Nephron progenitor cell (in vitro differentiated cells): ENCODE measurements at places on chromosomes 2 and 18.

DNA sequence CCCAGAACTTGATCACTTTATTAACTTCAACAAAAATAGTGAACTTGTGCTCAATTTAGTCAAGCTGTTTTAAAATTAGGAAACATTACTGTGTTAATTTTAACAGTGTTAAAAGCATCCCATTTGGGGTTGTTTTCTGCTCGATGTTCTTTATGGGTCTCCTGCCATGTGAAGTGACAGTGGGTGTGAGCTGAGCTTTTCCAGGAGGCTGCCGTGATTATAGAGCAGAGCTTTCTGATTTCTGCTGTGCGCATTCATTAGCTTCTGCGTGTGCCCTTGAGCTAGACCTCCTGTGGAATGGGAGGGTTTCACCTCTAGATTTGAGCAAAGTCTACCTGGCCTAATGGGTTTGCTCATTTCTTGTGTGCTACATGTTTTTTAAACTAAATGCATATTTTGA, 121.5 kb downstream of the WDSUB1 start:
- no peak for DNase-seq

GRCh38 chr2:20526708-20527107, 79.8 kb downstream of the RHOB start:
- DNase-seq = no peak

GRCh38 chr2:223306371-223306770, 254.4 kb downstream of the KCNE4 start:
- DNase-seq = no peak

DNA sequence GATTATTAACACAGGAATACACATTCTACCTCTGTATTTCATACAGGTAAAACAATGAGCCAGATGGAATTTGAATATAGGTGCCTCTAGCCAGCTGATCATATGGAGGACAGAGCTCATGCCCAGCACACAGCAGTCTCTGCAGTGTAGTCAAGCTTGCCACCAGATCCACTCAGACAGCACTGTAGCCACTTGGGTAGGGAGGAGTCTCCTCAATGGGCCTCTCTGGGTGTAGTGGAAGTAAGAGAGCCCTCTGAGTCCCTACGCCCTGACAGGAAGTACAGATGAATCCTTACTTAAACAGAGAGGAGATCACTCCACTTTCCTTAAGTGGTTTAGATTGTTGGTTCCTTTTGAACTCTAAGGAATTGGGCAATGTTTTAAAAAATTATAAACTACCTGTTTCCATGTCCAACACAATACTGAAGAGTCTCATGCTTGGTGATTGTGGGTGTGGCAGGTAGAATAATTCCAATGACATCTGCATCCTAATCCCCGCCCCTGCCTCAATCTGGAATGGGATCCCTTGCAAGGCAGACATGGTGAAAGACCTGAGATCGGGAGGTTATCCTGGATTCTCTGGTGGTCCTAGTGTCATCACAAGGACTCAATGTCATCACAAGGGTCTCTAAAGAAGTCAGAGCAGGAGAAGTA, 23.0 kb upstream of the TMEM200C start:
- no peak for DNase-seq

DNA sequence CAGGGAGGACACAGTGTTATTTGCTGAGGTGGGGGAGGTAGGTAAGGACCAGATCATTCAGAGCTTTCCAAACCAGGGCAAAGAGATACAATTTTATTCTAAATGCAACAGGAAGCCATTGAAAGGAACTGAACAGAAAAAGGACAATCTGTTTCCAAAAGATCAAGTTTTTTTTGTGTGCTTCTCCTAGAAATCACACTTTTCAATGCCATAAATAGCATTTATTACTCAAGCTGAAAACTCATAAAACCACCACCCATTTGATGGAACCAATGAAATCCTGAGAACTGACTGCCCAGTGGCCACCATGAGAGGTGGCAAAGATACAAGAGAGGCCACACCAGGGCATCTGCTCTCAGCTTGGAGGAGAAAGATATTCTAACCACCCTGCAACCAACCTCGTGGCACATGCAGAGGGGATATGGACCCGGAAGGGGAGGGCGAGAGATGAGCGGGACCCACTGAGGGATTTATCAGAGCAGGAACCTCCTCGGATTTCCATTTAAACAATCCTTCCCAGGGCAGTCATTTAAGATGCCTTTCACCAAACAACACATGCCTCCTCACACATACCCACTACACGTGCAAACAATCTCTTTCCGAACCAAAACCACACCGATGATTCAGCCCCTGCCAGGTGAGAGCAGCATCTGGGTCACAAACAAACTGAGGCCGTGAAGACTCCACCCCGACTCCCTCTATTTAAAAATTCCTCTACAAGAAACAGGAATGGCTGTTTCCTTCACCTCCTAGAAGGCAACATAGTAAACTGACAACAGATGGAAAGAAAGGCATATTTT, 8.8 kb downstream of the CYB5A start:
- no peak for DNase-seq

DNA sequence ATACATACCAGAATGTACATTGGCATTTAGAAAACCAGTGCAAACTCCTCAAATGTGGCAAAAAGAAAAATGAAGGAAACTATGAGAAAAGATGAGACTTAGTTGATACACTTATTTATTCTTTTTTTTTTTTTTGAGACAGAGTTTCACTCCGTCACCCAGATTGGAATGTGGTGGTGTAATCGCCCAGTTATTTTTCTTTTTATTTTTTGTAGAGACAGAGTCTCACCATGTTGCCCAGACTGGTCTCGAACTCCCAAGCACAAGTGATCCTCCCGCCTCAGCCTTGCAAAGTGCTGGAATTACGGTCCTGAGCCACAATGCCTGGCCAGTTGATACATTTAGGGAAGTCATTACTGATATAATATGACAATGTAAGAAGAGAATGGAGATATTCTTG, 274.2 kb upstream of the LRATD1 start:
- no peak for DNase-seq

GRCh38 chr2:186903216-186903615, 54.2 kb upstream of the ZSWIM2 start:
- no peak for DNase-seq

DNA sequence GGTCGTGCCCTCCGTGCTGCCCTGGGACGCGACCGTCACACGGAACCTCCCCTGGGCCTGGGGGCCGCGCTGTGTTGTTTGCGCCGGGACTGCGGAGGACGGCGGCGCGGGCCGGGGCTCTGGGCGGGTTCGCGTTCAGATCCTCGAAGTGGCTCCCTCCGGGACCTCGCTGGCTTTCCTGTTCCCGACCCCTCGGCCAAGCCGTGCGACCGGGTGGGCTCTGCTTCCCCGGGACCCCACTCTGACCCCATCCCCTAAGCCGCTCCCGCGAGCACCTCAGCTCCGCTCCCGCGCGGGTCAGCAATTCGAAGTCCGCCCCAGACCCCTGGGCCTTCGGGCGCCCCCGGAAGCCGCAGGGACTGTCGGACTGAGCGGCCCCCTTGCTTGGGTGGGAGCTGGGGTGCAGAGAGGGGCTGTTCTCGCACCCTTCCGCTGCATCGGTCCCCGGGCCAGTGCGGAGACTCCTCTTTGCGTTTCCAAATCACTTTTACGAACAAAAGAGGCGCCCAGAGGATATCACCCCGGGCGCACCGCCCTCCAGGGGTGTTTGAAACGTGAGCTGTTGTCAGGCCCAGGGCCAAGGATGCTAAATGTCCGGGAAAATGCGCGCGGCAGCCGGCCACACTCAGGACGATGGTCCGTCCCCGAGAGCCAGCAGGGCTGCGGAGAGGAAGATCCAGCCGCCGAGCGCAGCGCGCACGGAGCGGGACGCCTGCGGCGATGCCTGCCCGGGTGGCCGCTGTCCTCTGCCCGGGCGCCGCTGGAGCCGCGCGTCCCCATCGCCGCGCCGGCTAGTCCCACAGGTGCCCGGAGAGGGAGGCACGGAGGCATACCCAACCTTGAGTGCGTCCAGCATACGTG, 73.5 kb downstream of the ZCCHC2 start:
- DNase-seq = peak; percentile 73

DNA sequence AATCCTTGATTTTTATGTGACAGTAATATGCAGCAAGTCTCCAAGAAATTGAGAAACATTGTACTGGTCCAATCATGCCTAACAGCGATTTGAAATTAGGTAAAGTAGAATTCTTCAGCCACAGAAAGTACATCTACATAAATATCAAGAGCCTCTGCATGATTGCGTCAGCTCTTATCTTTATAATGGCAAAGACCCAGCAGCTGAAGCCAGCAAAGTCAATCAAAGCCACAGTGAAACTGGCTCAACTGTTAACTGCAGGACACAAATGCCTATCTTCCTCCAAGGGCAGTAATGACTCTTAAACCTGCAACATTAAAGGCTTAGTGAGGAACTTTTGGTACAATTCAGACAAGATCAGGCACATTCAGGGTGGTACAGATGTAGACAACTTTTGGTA, 102.5 kb downstream of the BARD1 start:
- no peak for DNase-seq

DNA sequence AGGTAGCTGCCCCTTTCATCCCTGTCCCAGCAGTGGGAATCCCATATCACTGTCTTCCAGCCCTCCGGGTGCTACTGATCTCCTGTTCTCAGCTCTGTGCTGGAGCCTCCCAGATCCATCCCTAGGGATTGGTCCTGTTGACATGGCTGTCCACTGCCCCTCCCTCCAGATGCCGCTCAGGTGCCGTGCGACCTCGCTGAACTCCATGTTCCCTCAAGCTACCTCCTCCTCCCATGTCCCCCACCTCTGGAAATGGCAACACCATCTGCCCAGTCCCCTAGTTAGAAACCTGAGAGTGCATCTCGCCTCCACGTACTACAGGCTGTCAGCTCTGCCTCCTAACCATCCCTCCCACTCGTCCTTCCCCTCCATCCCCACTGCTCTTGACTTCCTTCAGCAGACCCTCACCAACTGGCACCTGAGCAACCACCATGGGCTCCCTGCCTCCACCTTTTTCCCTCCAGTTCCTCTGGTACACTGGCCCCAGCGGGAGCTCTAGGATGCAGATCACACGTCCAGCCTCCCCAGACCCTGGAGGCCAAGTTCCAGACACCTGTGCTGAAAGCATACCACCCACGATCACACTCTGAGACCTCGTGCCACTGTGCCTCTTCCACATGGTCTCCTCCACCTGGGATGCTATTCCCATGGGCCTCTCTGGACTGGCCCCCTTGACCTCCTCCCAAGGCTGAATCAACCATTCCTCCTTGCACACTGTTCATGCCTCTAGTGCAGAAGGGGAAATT, 106.8 kb downstream of the KLHL29 start:
- no peak for DNase-seq

DNA sequence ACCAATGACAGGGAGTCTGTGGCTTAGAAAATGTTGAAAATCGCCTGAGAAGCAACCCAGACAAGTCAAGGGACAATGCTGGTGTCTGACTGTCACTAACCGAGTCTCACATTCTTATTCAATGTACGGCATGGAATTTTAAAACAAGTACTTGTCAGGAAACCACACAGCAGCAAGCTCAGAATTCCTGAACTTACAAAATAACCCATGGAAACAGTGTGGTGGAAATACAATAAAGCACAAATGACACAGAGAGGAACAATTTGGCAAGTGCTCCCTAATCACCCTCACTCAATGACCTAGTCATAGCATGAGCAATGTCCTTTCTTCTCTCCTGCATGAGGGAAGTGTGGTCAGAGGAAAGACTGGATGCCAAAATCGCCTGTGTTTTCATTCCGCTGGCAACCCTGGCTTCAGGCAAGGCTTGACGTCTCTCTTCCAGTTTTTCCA, 154.0 kb downstream of the SATB2 start:
- no peak for DNase-seq

- DNase-seq = peak; percentile 17
These were observed 3.7 kb upstream of the SP9 start for GRCh38 chr2:174330945-174331594.

DNA sequence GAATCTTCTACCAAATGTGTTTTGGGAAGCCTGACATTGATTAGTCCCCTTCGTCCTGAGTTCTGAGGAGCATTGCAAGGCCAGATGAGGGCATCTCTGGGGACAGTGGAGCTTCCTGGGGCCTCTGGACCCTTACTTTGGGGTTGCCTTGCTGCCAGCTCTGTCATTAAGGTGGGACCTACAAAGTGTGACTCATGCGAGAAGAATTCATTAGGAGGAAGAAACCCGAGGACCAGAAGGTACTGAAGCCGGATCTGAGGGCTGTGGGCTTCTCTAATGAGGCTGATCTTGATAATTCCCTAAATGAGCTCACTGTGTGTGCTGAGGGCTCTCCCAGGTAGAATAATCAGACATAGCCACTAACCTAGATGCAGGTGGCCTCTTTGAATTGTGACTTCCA, 695 bp upstream of the SCYGR2 start:
- DNase-seq = no peak

DNA sequence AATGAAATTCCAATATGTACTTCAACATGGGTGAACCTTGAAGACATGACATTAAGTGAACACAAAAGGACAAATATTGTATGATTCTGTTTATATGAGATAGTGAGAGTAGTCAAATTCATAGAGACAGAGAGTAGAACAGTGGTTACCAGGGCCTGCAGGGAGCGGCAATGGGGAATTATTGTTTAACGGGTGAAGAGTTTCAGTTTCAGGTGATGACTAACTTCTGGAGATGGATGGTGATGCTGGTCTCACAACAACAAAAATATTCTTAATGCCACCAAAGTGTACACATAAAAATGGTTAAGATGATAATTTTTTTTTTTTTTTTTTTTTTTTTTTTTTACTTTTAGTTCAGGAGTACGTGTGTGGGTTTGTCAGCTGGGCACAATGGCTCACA, 109.4 kb upstream of the TMEM200C start:
- no peak for DNase-seq

DNA sequence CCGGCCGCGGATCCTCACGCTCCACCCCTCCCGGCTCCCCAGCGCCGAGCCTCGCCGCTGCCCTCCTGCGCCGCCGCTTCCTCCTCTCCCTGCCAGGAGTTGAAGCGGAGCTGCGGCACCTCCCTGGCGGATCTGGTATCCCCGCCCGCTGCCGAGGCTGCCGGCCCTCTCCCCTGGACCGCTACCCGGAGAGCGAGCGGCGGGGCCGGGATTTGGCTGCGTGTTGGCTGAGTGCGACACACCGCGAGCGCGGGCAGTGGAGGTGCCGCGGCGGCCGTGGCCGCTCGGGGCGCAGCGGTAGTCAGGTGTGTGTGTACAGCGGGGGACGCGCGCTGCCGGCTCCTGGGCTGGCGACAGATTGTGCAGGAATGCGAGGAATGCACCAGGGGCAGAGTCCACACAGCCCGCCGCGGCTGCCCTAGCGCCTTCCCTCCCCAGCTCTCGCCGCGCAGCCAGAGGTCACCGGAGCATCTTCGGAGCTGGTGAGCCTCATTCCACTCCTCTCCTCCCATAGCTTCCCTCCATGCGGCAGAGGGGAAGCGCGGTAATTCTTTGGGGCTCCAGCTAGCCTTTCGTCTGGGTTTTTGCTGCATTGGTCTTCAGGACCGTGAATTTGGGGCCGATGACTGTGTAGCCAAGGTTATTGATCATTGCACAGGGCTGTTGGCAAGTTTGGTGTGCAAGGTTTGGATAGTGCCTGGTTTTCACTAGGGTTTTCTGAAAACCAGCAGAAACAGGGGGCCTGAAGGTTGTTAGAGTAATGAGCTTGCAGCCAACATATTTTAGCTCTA, 1.3 kb downstream of the PKP4 start:
- DNase-seq = peak; percentile 91

GRCh38 chr2:38097258-38097987, 21.5 kb upstream of the CYP1B1 start:
- DNase-seq = no peak

GRCh38 chr18:79197531-79197930, 128.3 kb downstream of the ATP9B start:
- no peak for DNase-seq
